ENCODE measurements at places on chromosomes 6 and 20.

DNA sequence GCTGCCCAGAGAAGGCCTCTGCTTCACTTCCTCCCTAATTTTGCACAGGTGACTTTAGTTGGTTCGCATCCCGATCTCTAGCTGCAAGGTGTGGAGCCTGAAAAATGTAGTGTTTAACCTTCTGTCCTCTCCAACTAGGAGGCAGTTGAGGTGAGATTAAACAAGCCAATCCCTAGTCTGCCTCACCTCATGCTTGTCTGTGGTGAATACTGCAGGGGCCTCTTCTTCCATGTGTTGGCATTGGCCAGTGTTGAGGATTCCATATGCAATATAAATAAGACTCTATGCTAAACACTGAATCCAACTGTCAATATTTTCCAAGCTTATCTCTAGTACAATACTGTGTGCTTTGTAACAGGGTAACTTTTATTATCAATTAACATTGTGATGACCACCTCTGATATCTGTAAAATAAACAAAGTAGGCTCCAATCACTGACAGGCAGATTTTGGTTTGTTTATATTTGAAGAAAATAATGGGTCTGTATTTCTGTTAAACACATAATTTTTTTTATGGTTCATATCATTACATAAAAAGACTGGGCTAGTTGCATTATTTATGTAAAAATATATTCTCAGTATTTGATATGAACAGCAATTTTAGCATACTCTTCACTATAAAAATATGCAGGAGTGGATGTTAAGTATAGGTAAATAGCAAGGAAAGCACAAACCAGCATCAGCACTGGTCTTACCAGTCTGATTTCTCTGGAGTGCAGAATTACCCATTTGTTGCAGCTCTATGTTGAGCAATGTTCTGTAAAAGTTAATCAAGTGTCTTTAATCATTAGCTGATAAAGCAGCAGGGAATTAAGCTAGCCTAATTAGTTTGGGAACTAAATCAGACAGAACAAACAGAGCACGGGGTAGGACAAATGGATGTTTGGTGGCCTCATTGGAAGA lies 74.0 kb downstream of the ANKRD6 start:
- no peak for DNase-seq

DNA sequence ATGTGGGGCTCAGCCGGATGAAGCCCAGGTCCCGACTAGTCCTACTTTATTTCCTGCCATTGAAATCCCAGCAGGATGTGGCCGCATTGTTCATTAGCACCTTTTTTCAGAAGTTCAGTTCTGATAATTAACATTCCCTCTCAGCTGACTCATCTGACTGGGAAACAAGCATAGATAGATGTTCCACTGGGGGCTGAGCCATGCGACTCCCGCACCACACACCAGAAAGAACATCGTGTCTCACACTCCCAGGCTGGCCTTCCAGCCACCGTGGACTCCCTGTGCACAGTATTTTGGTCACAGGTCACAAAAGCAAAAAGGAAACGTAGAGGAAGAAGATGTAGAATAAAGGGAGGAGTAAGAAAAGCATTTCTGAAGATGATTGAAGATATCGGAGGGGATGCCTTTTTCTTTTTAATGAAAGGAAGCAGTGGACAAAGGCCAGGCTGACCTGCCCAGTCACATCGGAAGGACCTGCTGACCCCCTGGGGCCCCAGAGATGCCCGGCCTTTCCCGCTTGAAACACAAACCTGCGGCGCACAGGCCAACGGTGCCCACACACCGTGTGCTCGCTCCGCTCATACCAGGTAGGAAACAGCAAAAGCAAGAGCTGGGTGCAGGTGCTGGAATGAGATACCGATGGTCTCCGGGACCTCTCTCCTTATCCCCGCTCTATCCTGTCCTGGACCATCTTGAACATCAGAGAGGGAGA lies 11.8 kb downstream of the RPS6KA2 start:
- DNase-seq = peak; percentile 50

- peak; percentile 76 for DNase-seq
Observed at GRCh38 chr20:1816384-1817381, 78.5 kb upstream of the SIRPA start.

GRCh38 chr20:3164763-3165410 lies 5.2 kb upstream of the FASTKD5 start:
- DNase-seq = no peak

GRCh38 chr20:51223183-51223720 lies 200.3 kb upstream of the KCNG1 start:
- DNase-seq = no peak

GRCh38 chr6:104466306-104466705 lies 393.4 kb downstream of the HACE1 start:
- no peak for DNase-seq

GRCh38 chr6:15473741-15474161 lies 189.1 kb downstream of the DTNBP1 start:
- peak; percentile 79 for DNase-seq

DNA sequence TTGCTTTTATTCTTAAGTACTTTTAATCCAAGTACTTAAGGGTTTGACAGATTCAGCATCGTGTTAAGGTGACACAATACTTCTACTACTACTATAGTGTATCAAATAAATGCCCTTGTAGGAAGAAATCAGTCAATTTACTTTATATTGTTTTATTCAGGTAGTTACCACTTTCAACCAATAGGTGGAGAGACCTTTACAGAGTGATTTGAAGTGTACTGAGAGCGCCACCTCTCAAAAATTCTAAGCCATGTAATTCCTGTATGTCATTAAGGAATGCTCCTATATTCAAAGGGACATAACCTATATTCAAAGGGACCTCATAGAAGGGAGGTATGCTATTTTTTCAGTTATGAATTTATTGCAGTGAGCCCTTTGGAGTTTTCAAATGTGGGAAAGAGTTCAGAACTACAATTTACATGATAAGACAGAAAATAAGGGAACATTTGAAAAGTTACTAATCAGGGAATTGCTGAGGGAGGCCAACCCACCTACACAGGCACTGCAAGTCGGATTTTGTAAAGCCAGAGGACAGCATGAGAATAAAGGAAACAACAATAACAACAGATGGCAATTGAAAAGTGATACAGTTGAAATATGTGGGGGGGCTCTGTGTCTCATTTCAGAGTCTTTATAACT lies 955.6 kb downstream of the TBC1D32 start:
- peak; percentile 53 for DNase-seq

- no peak for DNase-seq
Observed at GRCh38 chr6:3305216-3305565, 46.4 kb downstream of the PSMG4 start.

DNA sequence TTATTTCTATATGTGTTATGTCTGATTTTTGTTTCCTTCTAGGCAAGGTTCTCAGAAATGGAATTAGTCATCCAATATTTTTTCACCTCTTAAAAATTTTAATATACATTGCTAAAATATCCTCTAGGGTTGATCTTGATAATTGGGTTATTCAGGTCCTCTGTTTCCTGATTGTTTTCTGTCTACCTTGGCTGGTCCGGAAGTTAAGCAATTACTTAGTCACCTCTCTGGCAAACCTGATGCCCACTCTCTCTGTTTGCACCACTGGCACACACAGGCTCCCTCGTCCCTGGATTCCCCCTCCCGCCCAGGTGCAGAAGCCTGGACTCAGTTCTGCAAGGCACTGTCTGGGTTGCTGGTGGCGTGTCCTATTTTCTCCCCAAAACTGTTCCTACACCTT lies 27.7 kb downstream of the CST9L start:
- DNase-seq = no peak

DNA sequence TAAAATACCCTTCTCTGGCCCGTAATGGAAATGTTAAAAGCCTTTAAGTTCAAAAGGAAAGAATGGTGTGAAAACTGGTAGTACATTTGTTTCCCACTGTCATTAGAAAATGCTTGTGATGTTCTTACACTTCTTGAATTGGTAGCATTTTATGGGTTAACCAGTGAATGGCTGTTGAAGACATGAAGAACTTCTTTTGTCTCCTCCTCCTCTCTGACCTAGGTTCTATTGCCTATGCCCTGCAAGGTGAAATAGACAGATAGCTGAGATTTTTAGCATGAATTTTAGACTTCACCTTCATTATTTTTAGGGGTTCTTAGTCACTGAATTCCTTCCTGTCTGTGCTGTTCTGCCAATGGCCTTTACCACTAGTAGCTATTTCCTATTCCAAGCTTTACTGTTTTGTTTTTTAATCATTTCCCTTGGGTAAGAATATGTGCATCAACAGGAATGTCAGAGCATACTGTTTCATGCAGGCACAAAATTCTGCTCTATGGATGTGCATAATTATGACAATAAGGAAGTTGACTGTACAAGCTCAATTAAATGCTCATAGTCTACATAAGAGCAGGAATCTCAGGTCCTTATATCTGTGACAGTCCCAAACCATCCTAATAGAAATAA lies 4.9 kb downstream of the TNFAIP3 start:
- DNase-seq = peak; percentile 57

DNA sequence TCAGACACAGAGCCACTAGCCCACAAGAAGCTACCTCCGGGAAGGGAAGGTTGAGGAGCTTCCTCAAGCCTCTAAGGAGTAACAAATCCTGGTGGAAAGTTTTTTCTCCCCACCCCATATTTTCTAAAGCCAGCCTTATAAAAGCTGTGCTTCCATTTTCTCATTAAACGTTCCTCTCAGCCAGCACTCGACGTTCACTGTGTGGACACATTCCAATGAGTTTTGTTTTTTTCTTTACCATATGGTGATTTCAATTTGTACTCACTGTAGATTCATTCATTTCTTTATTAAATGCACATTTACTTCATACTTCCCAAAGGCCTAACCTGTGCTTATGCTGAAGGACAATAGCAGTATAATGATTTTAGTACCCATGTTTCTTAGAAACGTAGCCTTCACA lies 194.4 kb upstream of the FLRT3 start:
- DNase-seq = peak; percentile 6

GRCh38 chr20:40689943-40690835 lies 1.2 kb upstream of the MAFB start:
- DNase-seq = peak; percentile 89

GRCh38 chr20:50686821-50687220 lies 4.5 kb downstream of the RIPOR3 start:
- DNase-seq = no peak

DNA sequence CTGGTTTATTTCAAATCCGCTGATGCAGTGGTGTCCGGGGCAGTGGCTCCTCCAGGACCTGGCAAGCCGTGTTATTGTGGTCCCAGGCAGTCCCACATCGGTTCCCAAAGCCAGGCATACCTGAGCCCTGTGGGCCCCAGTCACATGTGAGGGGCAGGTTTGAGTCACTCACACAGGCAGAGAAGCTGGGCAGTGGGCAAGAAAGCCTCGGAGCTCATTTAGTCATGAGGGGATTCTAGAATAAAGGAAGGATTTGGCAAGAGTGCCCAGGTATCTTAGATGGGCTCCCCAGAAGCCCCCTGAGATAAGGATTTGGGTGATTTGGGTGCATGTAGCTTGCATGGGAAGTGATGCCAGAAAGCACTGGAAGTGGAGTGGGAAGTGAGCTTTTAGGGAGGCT lies 37.3 kb downstream of the SYNDIG1 start:
- DNase-seq = no peak

DNA sequence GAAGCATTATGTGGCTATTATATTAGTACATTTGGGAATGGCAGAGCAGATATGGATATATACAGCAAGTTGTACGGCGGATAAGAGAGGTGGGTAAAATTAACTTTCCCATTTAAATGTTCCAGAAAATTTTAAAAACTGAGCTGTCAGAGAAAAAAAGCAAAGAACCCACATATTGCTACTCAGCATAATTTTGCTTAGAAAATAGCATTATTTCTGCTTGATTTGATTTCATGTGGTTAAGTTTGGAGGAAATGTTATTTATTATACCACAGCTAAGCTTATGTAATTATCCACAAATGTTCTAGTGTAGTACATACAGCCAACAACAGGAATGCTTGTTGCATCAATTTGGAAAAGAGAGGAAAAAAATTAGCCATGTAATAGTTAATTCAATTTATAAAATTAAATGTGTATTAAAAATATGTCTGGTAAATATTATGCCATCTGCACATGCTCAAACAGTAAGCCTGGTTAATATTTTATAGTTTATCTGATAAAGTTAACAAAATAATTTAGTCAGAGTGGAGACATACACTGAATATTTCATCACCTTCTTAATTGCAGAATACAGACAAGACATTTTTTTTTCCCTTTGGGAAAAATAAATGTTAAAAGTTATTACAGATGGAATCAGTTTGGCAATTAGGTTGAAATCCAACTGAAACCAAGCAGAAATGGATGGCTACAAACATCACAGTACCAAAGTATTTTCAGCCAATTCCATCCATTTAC lies 172.1 kb upstream of the ID4 start:
- no peak for DNase-seq

- no peak for DNase-seq
Observed at GRCh38 chr20:50845566-50846215, 50.8 kb downstream of the BCAS4 start.

DNA sequence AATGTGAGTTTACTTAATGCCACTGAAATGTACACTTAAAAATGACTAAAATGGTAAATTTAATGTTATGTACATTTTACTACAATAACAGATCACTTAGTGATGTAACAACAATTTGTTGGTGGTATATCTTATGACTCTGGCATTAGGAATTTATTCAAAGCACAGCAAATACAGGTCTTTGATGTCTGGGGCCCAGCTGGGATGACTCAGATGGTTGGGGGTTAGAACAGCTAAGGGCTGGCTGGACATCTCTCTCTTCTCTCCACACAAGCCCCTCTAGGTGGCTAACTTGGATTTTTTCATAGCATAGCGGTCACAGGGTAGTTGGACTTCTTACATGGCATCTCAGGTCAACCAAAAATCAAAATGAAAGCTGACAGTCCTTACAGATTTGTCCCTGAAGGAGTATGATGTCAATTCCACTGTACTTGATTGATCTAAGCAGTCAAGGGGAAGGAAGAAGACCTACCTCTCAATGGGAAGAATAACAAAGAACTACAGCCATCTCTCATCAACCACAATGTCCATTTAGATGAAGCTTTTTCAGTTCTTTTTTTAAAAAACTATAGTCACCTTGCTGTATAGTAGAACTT lies 37.5 kb upstream of the LCA5 start:
- DNase-seq = peak; percentile 79

- peak; percentile 69 for DNase-seq
Observed at GRCh38 chr6:32700391-32701040, 34.1 kb upstream of the HLA-DQB1 start.

Measured in fibroblast of upper back skin (primary cell).